SJSA1 (cell line): ENCODE measurements at places on chromosomes 13 and 19. TPM values are rescaled to one million over a fixed set of nuclear protein-coding genes. Genes with fewer than 3 reads are reported as not detected.
A peak's percentile ranks its signal among the peaks of the same experiment; 100 is the strongest.

The TNFSF13B gene
- 0.11 TPM in 1 of 2 replicates, not detected in the other for total RNA-seq

GRCh38 chr19:15332311-15332996 lies at the start of gene BRD4:
Gene BRD4 (minus strand): TSS chr19:15332539. CDS start chr19:15273099, 59,440 bp downstream.
- peak; percentile 60 for DNase-seq

The ZNF443 gene
- total RNA-seq: 0.71 TPM in 1 of 2 replicates, not detected in the other

The TPTE2 gene
- not detected in 2 replicates for total RNA-seq

The MAP1S gene
- total RNA-seq: 8.1 and 9.0 TPM in 2 replicates

GRCh38 chr13:114309806-114310410 lies 4.4 kb upstream of the CHAMP1 start:
- no peak for DNase-seq

DNA sequence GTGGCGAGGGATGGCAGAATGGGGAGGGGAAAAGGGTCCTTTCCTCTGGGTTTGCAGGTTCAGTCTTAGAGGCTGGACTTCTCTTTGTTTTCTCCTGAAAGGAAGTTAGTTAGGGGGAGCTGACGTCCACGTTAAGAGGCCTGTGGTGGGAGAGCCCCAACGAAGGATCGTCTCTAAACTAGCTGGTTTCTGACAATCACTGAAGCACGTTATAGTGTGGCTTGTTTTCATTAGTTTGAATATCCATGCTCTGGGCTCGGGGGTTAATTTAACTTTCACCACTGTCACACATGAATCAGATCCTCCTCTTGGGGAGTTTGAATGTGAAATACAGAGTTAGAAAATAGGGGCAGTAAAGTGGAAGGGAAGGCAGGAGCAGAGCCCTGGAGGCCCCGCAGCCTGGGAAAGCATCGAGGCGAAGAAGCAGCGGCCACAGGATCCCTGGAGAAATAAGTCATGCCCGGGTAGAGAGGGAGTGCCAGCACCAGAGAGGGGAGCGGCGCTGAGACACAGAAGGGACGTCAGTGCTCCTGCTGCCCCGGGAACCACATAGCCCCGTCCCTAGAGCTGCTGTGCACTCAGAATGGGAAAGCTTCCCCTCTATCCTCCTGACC lies 31.1 kb upstream of the AMER2 start:
- no peak for DNase-seq
